ENCODE measurements at places on chromosomes 5 and 9. TPM values are rescaled to one million over a fixed set of nuclear protein-coding genes. Genes with fewer than 3 reads are reported as not detected.

Gene LOX
- total RNA-seq: 5.8 TPM

Gene MAP1B
- total RNA-seq: 593 TPM

- no peak for DNase-seq
Observed at GRCh38 chr9:20478786-20479185, 143.5 kb downstream of the MLLT3 start.

DNA sequence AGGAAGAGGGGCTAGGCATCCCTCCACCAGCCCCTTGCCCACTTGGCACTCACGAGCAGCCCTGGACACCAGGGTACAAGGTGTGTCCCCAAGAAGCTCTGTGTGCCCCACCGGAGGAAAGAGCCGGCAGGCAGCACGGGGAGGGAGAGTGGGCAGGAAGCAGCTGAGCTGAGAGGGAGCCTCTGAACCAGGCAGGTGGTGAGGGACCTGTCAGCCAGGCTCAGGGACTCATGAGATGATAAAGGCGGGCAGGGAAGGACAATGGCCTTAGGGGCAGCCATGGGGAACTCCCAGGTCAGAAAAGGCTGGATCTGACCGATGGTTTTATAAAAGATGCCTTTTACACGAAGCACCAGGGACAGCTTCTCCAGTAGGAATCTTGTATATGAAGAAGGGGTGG, 112.0 kb downstream of the VAV2 start:
- no peak for DNase-seq

DNA sequence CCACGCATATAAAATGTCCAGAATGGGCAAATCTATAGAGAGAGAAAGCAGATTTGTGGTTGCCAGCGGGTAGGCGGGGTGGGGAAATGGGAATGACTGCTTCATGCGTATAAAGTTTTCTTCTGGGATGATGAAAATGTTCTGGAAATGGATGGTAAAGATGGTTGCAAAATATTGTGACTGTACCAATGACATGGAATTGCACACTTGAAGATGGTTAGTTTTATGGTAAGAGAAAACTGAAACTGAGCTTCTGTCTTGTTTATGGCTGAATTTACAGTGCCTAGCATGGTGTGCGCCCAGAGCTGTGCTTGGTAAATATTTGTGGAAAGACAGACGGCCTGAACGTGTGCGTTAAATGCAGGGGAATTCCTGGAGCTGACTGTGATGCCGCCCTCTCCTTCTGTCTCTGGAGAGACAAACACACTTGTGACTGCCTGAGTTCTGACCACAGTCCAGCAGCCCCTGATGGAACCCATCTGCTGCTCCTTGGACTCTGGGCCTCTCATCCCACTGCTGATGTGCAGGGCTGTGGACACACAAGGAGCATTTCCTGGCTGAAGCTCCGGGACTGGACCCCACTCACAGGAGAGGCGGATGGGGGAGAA, 8.6 kb upstream of the PTGES start:
- DNase-seq: no peak

DNA sequence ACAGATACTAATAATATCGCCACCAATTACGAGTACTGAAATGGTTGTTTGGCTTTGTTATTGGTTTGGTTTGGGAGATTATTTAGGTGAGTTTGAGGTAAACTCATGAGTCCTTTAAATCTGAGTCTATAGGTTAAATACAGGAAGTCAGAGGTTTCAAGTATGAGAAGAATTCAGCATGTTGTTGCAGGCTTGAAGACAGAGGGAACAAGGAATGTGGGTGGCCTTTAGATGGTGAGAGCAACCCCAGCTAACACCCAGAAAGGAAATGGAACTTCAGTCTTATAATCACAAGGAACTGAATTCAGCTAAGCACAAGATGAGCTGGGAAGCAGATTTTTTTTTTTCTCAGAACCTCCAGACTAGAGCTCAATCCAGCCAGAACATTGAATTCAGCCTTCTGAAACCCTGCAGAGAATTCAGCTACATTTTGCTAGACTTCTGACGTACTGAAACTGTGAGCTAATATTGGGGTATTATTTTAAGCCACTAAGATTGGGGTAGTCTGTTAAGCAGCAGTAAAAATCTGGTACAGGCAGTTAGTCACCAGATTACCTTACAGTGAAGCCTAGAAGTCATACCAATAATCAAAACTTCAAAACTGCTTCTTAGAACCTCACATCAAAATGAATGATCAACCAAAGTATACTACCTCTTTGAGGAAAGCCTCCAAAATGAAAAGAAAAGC, 216.0 kb upstream of the PUM3 start:
- no peak for DNase-seq
